ENCODE measurements at places on chromosomes 6 and 20.

DNA sequence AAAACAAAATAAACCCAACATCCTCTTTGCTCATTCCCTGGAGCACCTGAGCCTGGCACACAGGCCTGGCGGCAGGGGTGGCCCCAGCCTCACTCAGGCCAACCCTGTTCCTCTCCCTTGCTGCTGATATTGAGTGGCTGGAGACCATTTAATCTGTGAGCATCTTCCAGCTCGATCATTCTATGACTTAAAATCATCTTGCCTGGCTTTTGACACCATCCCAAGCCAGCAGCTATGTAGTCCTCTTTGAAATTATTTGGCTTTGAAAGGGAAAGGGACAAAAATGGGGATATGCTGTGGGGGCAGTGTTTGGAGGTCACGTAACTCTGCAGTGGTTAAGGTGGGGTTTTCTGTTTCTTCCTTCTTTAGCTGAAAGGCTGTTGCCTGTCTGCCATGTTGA is 22.8 kb downstream of the EZR start:
- DNase-seq, result no peak

GRCh38 chr6:169415179-169415578 is 161.5 kb upstream of the THBS2 start:
- DNase-seq, result no peak

GRCh38 chr6:20840675-20841074 is 306.4 kb downstream of the CDKAL1 start:
- no peak for DNase-seq

DNA sequence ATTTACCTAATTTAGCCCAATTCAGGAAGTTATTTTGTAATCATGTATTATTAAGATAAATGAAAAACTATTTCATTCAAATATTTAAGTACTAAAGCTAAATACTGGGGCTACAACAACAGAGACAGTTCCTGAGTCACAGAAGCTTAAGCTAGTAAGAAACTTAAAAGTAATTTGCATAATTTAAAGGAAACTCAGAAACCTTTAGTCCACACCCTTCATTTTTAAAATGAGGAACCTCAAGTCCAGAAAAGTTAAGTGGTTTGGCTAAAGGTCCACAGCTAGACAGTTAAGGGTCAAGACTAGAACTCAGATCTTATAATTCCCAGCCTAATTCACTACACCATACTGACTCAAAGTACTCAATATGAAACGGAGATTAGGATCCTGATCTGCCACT is 7.2 kb downstream of the LMBRD1 start:
- DNase-seq, result no peak

- DNase-seq, result no peak
Measured at GRCh38 chr6:143299253-143300166, 151.0 kb downstream of the ADAT2 start.

- no peak for DNase-seq
Measured at GRCh38 chr6:137487869-137488149, 6.4 kb downstream of the OLIG3 start.

DNA sequence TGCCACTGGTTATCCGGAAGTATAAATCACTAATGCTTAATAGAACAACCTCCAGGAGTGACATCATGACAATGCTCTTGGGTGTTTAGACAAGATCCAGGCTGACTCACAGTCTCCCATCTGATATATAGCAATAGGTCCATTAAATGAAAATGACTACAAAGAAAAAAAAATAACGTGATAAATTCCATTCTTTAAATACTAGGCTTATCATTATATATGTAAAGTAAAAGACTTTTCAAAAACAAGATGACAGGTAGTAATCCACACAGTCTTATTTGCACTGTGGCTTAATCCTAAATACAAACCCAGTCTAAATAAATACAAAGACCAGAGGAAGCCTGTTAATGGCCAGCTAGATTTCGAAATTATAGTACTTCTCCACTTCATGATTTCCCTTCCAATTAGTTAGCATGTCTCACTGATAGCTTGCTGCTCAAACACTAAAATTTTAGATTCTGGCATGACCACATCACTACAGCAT is 149.1 kb upstream of the BEND3 start:
- no peak for DNase-seq

DNA sequence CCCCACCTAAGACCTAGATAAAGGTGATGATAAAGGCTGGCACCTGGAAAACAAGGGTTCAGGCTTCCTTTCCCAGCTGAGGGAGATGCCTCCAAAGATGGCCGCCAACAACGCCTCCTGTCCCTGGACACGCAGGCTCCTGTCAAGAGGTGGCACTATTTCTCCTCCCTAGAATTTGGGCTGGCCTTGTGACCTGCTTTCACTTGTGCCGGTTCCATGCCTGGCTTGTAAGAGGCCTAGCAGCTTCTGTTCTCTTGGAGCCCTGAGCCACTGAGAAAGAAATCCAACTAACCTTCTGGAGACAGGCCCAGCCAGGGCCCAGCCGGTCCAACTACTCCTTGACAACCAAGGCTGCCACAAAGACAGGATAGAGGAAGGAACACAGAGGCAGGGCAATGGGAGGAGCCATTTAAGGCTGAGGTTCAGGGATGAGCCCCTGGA is 60.2 kb upstream of the RALY start:
- peak; percentile 72 for DNase-seq

DNA sequence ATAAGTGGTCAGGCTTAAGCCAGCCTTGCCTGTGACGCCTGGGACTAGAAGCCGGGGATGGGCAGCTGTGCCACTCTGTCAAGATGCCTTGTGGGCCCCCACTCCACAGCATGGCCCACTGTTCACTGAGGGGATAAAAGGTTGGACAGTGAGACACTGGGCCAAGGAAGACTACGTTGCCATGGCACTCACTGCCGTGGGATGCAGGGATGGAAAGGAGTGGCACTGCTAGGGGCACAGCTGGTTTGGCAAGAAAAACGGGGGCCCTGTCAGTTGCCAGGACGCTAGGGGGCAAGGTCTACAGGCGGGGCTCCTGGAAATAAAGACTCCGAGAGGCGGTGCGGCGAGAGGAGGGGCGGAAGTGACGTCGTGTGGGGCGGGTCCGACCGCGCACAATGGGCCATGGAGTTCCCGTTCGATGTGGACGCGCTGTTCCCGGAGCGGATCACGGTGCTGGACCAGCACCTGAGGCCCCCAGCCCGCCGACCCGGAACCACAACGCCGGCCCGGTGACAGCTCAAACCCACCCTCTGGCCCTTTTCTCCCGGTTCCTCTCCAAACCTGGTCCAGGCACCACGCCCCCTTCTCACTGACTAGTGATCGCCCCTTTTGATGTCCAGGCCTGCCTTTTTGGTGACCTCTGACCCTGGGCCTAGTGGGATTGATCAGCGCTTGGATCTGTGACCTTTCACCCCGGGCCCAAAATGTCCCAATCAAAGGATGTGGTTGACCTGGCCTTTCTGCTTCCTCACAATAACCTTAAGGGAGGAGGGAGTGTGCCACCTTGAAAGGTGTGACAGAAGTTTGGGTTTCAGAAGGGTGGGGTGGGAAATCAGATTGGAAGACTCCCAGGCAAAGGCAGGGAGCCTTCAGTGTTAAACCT is at the start of gene ATAT1:
TSS of gene ATAT1 (plus strand) at position 391 of the 883 bp plus-strand sequence.
- peak; percentile 85 for DNase-seq

GRCh38 chr6:90454836-90455427 is 131.9 kb downstream of the MAP3K7 start:
- DNase-seq, result no peak

- DNase-seq, result peak; percentile 60
Measured at GRCh38 chr6:135147637-135148592, 33.2 kb upstream of the MYB start.

DNA sequence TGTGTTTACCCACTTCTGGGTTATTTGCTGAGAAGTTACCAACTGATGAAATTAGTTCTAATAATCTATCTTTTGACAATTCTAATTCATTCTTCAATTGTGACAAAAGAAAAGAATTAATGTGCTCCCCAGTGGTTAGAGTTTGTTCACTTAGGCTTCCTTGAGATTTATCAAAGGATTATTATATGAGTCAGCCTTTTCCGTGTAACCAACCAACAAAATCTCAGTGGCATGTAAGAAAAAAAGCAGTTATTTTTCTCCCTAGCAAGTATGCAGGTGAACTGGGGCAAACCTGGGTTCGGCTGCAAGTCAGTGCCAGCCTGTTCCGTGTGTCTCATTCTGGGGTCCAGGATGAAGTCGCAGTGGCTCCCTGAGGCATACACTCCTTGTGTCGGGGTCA is 28.8 kb upstream of the HIVEP1 start:
- no peak for DNase-seq

- no peak for DNase-seq
Measured at GRCh38 chr6:154232013-154232910, 124.3 kb downstream of the IPCEF1 start.

GRCh38 chr6:24520929-24521546 is 26.3 kb downstream of the ALDH5A1 start:
- DNase-seq, result peak; percentile 40

All from KBM-7 (cell line).